ENCODE measurements at places on chromosomes 16 and 17.

GRCh38 chr16:58028541-58029070, 3.1 kb downstream of the MMP15 start:
- no peak for DNase-seq

DNA sequence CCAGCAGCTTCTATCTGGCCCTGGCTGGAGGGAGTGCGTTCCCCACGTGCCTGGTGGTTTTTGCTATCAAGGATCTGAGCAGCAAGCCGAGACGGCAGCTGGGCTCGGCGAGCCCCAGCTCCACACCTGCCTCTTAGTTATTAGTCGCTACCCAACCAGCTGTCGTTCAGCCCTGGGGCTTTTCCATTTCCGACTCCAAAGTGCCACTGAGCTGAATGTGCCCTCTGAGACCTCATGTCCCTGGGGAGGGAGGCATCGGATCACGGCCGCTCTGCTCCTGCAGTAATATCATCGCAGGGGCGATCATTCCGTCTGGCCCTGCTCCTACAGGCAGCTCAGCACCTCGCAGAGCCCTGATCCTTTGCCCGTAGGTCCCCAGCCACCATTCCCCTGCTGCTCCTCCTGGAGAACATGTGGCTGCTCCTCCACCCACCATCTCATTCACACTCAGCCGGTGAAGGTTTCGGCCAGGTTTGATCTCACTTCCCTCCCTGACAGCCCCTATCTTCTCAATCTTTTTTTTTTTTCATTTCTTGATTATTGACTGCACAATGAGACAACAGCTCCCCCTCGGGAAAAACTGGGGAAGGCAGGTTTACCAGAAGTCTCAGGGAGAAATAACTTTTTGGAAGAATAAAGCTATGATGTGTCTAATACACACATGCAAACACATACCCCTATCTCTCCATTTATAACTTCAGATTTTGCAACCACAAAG, 86.7 kb downstream of the ZFHX3 start:
- no peak for DNase-seq

DNA sequence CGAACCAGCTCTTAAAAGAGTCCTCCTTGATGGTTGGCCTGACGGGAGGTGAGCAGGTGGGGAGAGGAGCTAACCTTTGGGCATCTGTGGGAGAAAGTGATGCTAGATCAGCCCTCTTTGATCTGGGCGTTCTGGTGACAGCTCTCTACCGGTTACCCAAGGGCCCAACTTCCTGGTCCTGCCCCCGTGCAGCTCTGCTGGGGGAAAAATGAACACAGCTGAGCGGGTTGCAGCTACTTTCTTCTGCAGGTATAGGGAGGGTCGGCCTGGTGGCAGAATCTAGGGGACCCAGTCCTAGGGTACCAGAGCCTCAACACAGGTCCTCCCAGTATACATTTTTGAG, 2.9 kb downstream of the SHISA9 start:
- DNase-seq, result no peak

DNA sequence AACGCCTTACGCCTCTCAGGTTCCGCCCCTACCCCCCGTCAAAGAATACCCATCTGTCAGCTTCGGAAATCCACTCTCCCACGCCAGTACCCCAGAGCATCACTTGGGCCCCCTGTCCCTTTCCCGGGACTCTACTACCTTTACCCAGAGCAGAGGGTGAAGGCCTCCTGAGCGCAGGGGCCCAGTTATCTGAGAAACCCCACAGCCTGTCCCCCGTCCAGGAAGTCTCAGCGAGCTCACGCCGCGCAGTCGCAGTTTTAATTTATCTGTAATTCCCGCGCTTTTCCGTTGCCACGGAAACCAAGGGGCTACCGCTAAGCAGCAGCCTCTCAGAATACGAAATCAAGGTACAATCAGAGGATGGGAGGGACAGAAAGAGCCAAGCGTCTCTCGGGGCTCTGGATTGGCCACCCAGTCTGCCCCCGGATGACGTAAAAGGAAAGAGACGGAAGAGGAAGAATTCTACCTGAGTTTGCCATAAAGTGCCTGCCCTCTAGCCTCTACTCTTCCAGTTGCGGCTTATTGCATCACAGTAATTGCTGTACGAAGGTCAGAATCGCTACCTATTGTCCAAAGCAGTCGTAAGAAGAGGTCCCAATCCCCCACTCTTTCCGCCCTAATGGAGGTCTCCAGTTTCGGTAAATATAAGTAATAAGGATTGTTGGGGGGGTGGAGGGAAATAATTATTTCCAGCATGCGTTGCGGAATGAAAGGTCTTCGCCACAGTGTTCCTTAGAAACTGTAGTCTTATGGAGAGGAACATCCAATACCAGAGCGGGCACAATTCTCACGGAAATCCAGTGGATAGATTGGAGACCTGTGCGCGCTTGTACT, at the start of gene BRCA1:
BRCA1 (minus strand) TSS at position 232 of the 834 bp plus-strand sequence. CDS start 1,268 bp downstream, outside the sequence.
- DNase-seq, result peak; percentile 97

GRCh38 chr16:104928-105327, 26.9 kb downstream of the MPG start:
- DNase-seq, result no peak

DNA sequence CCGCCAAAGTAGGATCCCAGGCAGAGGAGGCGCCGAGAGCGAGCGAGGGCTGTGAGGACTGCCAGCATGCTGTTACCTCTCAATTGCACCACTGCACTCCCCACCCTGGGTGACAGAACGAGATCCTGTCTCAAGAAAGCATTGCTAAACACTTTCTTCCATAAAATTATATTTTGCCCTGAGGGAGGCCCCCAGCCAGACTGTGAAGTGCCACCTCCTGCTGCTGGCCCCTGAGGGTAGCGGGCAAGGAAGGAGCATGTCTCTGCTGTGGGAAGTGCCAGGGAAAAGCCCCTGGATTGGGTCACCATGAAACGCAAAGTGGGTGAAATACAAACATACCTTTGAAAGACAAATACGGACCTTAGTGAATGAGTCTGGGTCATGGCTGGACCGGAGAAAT, 78.0 kb upstream of the AMZ2 start:
- no peak for DNase-seq

DNA sequence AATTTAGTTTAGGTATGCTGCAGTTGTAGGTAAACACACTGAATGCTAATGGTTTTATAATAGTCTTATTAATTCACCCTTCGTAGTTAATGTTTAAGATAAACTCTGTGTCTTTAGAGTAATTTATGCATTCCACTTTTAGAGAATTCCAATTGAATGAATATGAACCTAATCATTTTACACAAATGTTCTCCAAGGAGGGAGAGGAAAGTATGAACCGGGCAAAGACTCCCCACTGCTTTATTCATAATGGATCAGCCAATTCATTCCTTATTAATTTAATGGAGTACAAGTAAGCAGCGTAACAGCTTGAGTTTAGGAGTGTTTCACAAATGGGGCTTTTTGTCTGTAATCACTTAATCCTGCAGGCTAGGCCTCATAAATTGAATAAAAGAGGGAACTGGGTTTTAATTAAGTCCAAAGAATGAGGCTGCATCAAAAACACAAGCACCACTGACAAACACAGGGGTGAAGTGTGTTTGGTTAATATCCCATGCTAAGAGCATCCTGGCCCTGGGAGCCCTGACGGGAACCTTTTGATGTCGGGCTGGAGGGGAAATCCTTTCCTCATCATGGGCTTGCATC, 375.7 kb upstream of the DYNLRB2 start:
- no peak for DNase-seq

DNA sequence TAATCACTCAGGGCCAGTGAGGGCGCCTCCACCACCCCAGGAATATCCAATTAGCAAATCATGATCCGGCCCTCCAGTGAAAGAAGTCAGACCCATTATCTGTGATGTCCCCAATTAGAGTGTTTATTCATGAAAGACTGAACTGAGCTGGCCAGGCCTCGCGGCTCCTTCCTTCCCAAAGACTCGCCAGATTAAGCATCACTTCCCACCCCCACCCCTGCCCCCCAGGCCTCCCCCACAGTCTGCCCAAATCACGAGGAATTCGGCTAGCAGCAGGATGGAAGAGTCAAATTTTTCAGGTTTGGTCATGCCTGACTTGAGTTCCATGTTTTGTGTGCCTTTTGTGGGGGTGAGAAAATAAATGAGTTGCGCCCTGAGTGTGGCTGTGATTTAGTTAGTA, 298.4 kb upstream of the SALL1 start:
- no peak for DNase-seq

GRCh38 chr16:11699234-11699894, 31.1 kb downstream of the SNN start:
- no peak for DNase-seq

GRCh38 chr16:50600582-50601283, 52.5 kb downstream of the NKD1 start:
- no peak for DNase-seq

GRCh38 chr16:70430667-70431536, 8.0 kb downstream of the ST3GAL2 start:
- DNase-seq, result no peak

DNA sequence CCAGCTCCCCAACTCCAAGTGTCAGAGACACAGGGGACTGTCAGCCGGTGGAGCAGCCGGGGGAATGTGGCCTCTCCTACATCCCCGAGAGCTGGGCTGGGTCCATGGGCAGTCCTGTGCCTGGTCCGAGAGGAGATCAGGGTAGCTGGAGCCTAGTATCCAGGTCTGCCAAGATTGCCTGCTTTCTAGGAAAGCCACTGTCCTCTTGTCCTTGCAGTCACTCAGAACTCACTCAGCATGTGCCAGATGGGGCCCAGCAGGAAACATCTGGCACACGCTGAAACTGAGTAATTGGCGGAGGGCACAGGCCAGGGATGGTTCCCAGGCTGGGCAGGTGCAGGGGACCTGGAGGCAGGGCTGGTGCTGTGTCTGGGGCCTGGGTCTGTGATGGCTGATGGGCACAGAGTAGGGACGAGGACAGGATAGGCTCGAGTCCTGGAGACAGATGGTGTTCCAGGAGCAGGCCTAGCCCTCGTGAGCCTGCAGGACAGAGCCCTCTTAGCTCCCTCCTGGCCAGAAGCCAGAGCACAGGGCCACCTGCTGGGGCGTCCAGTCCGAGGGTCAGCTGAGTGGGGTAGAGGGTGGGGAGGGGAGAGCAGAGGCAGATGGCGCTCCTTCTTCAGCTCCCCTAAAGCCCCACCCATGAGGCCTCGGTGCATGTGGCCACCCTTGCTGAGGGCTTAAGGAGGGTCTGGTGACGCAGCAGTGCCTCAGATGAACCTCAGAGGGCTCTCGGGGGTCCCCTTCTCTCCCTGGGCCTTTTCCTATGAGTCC, 31.1 kb downstream of the ADCY7 start:
- DNase-seq, result no peak

DNA sequence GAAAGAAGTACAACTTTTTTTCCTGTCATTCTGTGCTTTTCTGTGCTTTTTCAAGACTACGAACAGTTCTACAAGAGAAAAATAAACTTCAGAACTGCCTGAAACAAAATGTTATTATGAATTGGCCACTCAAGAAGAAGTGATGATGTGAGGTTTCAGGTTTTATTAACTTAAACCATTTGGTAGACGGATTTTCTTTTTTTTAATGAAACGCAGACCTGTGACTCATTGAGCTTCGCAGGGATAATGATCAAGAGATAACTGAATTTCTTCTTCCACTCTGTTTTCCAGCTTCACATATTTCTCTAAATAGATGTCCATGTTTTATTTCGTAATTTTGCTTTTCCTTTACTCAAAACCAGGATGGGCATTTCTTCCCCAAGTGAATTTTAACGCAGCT, 32.7 kb downstream of the AIPL1 start:
- no peak for DNase-seq

GRCh38 chr17:38601539-38602351, 4.0 kb downstream of the SRCIN1 start:
- no peak for DNase-seq

DNA sequence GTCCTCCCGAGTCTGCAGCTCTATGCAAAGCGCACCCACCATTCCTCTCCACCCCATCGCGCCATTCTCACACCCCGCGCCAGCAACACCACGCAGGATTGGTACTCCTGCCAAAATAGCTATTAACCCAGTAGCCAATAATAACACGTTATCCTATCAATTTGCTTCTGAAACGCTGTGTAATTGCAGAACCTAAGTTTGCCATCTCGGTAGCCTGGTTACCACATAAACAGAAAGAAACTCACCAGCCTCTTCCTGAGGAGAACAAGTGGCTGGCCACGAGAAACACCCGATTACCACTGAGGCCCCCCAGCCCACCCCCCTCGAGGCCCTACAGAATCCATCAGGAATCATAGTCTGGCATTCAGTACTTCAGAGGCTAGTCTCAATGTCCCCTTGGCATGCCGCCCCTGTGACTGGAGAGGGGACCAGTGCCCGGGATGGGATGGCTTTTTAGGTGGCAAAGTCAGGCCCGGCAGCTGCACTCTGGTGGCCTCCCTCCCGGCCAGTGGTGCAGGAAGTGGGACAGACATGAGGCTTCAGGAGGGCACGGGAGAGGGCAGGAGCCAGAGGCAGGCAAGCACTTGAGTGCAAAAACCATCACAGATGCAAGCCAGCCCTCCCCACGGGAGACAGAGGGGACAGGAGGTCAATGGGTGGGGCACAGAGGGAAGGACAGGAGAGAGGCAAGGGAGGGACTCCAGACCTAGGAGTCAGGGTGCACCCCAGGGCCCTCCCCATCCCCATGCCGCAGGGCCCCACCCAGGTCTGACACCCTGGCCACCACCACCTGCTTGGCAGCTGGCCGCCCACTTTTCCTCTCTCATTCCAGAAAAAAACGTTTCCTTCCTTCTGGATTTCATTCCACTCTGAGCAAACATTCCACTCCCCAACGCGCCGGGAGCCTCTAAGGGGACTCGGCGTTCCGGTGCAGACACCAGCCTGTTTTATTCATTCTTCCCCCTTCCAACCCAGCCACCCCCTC, 192.5 kb downstream of the ZNF423 start:
- DNase-seq, result no peak

GRCh38 chr17:75739174-75739573, 17.9 kb downstream of the ITGB4 start:
- no peak for DNase-seq

- DNase-seq, result no peak
Observed at GRCh38 chr17:79420318-79421243, 190.3 kb downstream of the RBFOX3 start.

GRCh38 chr16:54579106-54579728, 292.6 kb upstream of the IRX3 start:
- no peak for DNase-seq

DNA sequence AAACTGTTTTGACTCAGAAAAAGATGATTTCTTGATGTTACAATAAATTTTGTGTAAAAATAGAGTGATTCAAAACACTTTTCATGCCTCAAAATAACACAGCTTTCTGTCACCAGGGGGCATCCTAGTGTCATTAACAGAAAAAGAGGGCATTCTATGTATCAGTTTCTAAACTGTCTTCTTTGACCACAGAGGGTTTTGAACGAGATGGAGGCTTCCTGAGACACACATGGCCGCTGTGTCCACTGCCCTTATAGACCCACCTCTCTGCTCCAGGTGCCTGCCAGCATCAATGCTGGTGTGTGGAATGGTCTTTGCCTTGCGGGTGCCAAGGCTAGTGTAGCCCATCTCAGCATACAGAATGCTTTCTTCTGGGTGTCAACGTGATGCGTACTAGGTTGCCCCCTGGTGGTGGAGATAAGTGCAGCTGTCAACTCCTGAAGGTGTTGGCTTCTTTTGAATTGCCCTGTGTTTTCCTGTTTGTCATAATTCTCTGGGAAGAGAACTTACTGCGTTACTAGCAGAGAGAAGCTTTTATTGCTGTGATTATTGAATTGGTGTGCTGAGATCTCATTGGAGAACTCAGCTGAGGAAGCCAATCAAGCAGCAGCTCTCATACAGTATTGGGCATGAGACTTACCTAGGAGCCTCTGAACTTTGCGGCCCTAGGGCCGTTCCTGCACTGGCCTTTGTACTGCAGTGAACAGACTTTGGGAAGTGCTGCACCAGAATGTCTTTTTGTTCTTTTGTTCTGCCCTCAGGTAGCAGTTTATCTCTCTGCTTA, 38.6 kb downstream of the USP10 start:
- no peak for DNase-seq

GRCh38 chr16:54937671-54938211, 7.1 kb downstream of the IRX5 start:
- DNase-seq, result no peak

Data from GM18507 (cell line).